ENCODE measurements at places on chromosomes 11 and 22.

GRCh38 chr11:120336641-120337354, 585 bp downstream of the ARHGEF12 start:
- DNase-seq = peak; percentile 64

- DNase-seq = no peak
These were observed 7.1 kb upstream of the PEX26 start for GRCh38 chr22:18070556-18071306.

DNA sequence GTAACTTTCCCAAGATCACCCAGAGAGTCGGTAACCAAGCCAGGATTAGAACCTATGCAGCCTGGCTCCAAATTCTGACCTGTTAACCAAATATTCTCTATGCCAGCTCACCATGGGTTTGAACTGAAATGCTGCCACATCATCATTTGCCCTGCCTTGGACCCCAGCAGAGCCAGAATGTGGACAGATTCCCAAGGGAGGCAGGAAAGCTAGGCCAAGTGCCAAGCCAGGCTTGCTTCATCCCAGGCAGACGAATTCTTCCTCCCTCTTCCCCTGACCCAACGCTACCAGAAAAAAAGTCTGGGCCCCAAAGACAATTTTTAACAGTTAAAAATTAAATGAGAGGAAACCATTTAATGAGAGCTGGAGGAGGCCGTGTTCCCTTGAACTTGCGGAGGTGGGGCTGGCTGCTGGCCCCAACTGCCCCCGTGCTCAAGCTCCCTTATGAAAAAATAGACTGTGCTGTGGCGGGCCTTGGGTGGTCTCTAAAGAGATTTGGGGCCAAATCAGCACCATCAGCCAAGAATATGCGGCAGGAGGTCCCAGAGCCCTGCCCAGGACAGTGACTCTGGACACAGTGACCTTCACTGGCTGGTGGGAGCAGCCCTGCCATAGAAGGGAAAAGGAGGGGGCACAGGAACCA, 184.1 kb upstream of the SYT13 start:
- no peak for DNase-seq

GRCh38 chr22:44260216-44261035, 52.3 kb downstream of the SHISAL1 start:
- DNase-seq = no peak

DNA sequence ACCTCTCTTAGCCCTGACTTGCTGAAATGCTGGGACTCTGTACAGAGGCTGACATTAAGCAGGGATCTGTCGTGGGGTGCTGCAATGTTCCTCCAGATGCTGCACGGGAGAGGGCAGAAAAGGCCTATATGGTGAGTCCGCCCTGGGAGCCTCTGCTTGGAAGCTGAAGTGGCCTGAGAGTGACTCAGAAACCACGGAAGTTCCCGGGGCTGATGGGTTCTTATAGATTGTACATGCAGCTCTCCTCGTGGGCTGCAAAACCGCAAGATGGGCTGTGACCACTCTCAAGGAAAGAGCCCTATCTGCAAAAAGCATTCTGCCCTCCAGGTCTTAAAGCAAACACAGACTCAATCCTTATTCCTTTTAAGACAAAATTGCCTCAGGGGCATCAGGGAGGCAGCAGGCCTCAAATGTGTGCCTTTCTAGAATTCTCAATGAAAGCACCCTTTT, 5.8 kb upstream of the SLC43A3 start:
- no peak for DNase-seq

- DNase-seq = peak; percentile 18
These were observed 10.4 kb upstream of the SEPTIN5 start for GRCh38 chr22:19703869-19704268.

DNA sequence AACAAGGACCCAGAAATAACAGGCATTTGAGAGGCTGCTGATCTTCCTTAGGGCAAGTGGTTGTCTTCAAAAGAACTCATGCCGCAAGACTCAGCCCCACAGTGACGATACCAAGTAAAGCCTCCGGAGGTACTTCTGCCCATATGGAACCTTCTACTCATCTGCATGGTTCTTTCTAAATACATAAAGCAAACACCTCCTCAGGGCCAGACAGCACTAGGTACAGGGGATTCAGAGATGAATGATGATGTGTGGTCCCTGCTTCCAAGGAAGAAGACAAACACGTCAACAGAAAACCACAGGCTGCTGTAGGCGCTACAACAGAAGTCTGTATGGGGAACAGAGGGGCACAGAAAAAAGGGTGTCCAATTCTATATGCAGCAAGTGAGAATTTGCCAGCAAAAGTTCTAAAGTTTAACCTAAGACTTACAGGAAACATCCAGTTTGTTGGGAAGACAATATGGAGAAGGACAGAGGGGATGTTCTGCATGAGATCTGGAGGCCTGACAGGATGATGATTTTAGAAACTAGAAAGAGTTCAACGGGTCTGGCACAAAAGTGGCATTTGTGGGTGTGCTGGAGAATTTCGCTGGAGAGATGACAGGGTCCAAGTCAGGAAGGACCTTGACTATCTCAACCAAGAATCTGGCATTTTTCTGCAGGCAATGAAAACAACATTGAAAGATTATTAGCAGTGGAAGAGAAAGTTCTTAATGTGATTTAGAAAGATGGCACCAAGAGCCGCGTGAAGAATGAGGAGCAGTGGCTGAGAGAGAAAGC, 23.7 kb downstream of the JAML start:
- DNase-seq = no peak

DNA sequence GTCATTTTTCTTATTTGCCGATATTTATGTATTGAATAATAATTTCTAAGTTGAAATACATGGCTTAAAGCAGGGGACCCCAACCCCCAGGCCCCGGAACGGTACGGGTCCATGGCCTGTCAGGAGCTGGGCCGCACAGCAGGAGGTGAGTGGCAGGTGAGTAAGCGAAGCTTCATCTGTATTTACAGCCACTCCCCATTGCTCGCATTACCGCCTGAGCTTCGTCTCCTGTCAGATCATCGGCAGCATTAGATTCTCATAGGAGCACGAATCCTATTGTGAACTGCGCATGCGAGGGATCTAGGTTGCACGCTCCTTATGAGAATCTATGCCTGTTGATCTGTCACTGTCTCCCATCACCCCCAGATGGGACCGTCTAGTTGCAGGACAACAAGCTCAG, 4.5 kb downstream of the ZMAT5 start:
- DNase-seq = peak; percentile 79

- peak; percentile 71 for DNase-seq
These were observed 5.1 kb upstream of the B4GALNT4 start for GRCh38 chr11:363948-364761.

DNA sequence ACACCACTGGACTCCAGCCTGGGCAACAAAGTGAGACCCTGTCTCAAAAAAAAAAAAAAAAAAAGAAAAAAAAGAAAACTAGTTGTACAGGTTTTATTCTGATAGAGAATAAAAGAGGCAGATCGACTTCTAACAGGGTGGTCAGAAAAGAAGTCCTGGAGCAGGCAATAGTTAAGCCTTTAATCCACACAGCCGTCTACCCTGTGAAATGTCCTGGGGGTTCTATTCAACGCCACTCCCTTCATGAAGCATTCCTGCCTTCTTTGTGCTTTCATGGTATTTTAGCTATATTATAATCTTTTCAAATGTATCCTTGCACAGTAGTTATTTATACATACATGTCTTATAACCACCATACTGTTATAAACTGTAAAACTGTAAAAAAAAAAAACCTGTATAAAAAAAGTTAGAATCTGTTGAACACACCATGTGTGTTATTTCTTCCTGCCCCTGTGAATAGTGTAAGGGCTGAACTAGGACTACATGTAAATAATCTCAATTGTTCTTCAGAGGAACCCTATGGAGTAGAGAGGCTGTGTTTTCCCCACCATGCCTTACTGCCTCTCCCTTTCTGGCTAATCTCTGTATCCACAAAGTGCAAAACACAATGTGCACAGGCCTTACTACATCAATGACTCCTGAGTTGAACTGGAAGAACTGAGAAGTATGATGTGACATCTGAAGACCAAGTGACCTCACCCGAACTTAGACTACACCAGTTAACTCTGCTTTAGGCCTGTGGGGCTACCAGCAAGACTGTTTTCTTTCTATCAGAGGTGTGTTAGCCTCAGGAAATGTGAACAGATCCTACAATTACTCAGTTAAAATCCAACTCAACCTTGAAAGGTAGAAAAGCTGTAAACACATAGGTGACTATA, 25.3 kb downstream of the PRCP start:
- DNase-seq = no peak

DNA sequence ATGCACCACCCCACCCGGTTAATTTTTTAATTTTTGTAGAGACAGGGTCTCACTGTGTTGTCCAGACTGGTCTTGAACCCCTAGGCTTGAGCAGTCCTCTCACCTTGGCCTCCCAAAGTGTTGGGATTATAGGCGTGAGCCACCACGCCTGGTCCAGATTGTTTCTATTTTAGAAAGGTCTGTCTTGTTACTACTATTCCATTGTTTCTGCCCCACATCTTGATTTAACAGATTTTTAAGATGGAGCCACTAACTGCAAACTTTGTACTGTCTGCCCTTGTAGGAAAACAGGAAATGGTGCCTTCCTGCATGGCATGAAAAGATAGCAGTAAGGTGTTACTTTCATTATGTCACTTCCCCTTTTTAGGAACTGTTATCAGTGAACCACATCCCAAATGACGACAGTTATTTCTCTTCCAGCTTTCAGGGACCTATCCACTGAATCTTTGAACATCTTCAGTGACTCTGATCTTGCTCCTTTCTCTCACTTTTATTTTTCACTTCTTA, 23.2 kb downstream of the TAF1D start:
- DNase-seq = no peak

- DNase-seq = peak; percentile 11
These were observed 7.8 kb upstream of the PYGM start for GRCh38 chr11:64767344-64768299.

DNA sequence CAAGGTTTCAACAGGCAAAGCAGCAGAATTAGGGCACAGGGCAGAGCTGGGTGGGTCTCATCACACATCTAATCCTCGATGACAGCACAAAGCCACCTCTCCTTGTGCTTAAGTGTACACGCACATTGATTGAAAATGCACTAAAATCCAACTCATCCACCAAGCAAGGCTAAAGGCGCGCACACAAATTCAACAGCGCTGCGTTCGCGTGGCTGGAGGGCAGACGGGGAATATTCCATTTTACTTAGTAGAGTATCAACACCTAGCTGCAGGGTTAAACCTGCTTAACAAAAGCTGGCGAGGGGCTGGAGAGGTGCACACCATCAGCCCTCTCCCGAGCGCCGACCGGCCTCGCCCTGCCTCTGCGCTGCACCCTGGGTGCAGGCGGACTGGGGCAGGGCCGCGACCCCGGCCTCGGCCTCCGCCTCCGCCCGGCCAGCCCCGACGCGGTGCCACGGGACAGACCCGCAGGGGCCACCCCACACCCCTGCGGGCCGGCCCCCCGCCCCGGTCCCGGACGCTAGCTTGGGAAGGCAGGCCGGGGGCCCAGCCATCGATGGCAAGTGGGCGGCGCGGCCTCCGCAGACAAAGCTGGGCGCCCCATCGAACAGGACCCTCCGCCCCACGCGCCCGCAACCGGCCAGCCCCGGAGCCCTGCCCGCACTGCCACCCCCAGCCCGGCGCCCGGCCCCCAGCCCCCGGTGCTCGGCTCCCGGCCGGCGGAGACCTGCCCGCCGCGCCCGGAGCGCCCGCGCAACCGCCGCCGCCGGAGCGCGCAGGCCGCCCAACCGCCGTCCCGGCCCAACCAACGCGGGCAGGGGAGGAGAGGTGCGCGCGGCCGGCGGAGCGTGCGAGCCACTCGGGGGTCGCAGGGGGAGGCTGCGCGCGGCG, 929 bp downstream of the PRDM10 start:
- peak; percentile 51 for DNase-seq

DNA sequence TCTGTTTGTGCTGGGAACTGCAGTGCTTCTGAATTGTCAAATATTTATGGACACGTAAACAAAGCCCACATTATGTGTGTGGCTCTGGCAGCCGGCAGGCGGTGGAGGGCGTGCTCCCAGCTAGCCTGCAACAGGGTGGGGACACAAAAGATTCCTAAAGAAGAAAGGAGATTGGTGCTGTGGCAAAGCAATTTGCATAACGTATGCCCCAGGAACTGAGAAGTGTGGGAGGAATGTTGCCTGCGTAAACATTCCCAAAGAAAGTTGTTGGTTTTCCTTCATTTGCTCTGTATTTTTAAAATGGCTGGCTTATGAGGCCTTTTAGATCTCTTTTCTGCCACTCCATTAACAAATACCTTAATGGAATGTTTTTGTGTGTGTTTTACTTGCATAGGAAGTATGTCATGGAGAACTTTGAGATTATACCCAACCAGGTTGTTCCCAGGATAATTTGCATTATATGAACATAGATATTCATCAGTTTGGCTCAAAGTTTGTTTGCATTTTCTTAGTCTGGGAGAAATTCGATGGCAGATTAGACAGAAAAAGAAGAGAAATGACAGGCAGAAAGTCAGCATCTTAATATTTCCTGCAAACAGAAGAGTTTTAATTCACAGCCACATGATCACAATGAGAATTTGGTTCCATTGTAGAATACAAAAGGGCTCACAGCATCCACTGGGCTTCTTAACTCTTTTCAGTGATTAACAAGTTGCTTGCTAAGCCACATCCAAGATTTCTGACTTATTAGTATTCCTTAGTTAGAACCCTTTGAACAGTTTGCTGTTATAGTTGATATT, 41.8 kb upstream of the DLAT start:
- peak; percentile 13 for DNase-seq

DNA sequence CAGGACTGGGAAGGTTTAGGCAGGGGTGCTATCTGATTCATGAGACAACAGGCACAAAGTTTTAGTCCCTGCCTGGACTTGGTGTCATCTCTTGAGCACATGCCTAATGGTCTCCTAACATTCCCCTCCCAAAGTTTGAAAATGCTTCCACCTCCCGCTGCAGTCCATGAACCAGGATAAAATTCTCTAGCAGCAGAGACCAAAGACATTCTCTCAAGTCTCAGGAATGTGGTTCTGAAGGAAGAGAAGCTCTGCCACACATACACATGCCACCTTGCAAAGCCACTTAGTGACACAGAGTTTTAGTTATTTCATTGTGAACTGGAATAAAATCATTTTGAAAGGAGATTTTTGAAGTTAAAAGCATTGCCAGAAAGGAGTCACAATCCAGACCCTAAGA, 15.5 kb downstream of the OR51B6 start:
- DNase-seq = no peak

GRCh38 chr11:100833276-100833675, 146.2 kb downstream of the ARHGAP42 start:
- no peak for DNase-seq

GRCh38 chr11:83544846-83545245, 258.7 kb upstream of the CCDC90B start:
- no peak for DNase-seq

GRCh38 chr22:45226503-45227186, 14.0 kb downstream of the KIAA0930 start:
- DNase-seq = peak; percentile 3

DNA sequence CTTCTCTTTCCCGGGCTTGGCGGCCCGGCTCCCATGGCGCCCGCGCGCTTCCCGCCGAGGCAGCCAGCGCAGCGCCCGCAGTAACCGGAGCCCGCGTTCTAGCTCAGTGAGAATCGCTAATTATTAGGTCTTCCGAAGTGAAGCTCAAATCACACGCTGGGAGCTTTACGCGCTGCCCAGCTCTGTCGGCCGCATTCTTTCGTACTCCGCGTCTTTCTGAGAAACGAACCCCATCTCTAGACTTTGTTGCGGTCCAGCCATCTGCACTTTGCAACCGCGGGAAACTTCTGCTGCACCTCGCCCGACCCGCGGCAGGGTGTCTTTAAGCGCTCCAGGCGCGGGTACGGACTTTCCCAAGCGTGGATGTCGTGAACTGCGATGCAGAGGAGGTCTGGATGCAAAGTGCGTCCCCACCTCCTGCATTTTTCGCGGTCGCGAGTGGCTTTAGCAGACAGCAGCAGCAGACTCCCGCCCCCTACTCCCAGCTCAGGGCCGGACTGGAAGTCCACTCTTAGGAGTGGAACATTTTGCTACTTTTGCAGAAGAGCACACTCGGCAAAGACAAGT, 6.0 kb upstream of the PAX6 start:
- DNase-seq = no peak

- no peak for DNase-seq
These were observed 2.5 kb upstream of the KRTAP5-2 start for GRCh38 chr11:1600626-1601025.
